ENCODE measurements at places on chromosomes 13 and 19. TPM values are rescaled to one million over a fixed set of nuclear protein-coding genes. Genes with fewer than 3 reads are reported as not detected.

CYP2A6 gene
- not detected for total RNA-seq

KCNRG gene
- total RNA-seq = 0.61 TPM

C19orf25 gene
- 34.3 TPM for total RNA-seq

VSTM1 gene
- 0.72 TPM for total RNA-seq

UPK1A gene
- not detected for total RNA-seq

GRCh38 chr13:33123066-33123859 is 107.0 kb downstream of the KL start:
- H3K4me3 ChIP-seq = no peak overlapping the region
- H3K27me3 ChIP-seq = no peaks in the 10 kb centered on the region
- H3K4me1 ChIP-seq = no peaks in the 10 kb centered on the region
- no peaks in the 10 kb centered on the region for H3K36me3 ChIP-seq
- H3K27ac ChIP-seq = no peak overlapping the region

- no peaks in the 10 kb centered on the region for H3K27me3 ChIP-seq
- H3K36me3 ChIP-seq = no peaks in the 10 kb centered on the region
- no peaks in the 10 kb centered on the region for H3K4me1 ChIP-seq
- H3K27ac ChIP-seq = no peak overlapping the region
- H3K4me3 ChIP-seq = no peak overlapping the region
Observed at GRCh38 chr13:79423340-79423739, 17.3 kb upstream of the RBM26 start.

- H3K36me3 ChIP-seq = no peaks in the 10 kb centered on the region
- no peak for DNase-seq
- H3K4me1 ChIP-seq = no peaks in the 10 kb centered on the region
- no peaks in the 10 kb centered on the region for H3K27me3 ChIP-seq
Observed at GRCh38 chr13:45231722-45232121, 30.9 kb upstream of the KCTD4 start.

DNA sequence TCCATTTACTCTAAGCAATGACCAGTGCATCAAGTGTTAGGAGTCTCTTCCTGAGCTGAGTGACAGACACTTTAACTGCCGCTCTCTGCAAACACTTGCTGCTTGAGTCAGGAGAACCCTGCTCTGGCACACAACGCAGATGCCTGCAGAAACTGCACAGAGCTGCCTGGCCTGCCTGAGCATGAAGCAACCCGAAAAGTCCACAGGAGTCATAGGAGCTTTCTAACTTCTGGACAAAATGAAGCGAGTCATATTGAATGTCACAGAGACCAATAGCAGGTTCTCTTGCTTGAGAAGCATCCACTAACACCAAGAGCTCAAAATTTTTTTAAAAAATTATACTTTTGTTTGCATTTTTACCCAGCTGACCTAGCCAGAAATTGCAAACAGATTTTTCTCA is 232.4 kb downstream of the LHFPL6 start:
- no peaks in the 10 kb centered on the region for H3K4me1 ChIP-seq
- H3K27me3 ChIP-seq = no peaks in the 10 kb centered on the region
- DNase-seq = no peak
- no peak overlapping the region for H3K27ac ChIP-seq
- H3K36me3 ChIP-seq = no peaks in the 10 kb centered on the region

DNA sequence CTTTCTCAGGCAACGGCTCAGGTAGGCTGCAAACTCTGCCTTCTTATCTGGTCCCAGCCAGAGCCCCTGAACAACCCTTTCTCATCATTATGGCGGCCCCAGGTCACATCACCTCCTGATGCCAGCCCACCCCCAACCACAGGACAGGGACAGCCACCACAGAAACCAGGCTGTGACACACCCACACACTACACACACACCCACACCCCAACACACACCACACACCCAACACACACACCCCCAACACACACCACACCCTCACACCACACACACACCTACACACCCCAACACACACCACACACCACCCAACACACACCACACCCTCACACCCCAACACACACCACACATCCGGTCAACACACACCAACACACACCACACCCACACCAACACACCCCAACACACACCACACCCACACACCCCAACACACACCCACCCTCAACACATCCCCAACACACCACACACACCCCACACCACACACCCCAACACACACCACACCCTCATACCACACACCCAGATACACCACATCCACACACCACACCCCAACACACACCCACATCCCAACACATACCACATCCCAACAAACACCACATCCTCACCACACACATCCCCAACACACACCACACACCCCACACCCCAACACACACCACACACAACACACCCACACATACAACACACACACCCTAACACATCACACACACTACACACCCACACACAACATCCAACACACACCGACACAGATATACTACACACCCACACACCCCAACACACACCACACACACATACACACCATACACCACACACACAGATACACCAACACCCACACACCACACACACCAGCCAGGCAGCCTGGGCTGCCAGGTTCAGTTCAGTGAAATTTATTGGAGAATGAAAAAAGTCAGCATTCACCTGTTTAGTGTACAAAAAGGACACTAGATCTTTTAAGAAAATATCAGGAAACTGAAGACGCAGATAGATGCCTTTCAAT is 4.2 kb upstream of the ISYNA1 start:
- H3K27me3 ChIP-seq = no peaks in the 10 kb centered on the region
- peak; percentile 69 for DNase-seq
- peaks cover 26% of the 10 kb centered on the region for H3K4me1 ChIP-seq
- no peak overlapping the region for H3K4me3 ChIP-seq
- peak overlapping the region; percentile 71 for H3K27ac ChIP-seq
- H3K36me3 ChIP-seq = peaks cover 33% of the 10 kb centered on the region
